ENCODE measurements at places on chromosomes 2 and 18.

DNA sequence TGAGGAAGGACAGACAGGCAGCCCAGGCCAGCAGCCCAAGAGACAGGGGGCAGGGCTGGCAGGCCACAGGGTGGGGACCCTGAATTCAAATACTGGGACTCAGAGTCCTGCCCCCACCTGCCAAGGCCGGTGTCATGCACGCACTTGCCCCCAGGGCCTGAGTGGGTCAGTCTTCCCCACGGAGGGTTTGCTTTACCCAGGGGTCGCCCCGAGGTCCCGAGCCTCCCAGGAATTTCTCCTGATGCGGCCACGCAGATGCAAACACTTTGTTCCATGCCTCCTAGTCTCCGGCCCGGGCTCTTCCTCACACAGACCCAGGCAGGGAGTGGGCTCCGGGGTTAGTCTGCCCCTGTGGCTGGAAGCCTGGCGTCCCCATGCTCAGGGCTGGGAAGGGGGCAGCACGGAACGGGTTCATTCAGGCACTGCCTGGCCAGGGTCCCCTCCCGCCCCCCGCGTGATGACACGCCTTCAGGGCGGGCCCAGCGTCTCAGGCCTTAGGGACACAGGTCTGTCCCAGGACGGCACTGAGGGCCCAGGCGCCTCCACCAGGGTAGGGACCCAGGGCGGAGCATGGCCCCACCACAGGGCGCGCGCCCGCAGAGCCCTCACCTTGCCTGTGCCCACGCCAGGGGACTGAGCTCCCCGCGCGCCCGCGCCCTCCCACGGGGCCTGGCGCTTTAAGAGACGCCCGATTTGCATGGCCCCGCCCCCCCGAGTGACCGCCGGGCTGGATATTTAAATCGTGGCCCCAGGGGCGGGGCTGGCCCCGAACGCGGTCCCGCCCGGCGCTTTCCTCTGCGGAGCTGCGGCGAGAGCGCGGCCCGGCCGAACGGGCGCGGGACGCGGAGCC is at the start of gene SNED1:
TSS of gene SNED1 (plus strand) at position 763 of the 850 bp plus-strand sequence. CDS start 220 bp downstream, outside the sequence.
- DNase-seq, result peak; percentile 58

DNA sequence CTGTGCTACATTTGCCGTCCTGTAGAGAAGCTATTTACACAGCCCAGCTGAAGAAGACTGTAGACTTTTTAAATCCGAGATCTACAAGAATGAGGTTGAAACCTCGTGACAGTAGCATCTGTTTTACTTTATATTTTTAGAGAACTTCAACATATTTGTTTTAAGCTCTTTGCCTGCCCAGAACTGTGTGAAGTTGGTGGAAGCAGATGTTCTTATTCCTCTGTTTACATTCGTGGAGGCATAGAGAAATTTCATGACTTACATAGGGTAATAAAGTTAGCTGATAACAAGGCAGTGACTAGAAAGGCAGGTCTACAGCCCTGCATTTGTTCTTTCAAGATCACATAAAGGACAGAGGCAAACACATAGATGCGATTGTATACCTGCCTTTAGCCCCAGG is 47.0 kb upstream of the MAP3K20 start:
- DNase-seq, result peak; percentile 70

DNA sequence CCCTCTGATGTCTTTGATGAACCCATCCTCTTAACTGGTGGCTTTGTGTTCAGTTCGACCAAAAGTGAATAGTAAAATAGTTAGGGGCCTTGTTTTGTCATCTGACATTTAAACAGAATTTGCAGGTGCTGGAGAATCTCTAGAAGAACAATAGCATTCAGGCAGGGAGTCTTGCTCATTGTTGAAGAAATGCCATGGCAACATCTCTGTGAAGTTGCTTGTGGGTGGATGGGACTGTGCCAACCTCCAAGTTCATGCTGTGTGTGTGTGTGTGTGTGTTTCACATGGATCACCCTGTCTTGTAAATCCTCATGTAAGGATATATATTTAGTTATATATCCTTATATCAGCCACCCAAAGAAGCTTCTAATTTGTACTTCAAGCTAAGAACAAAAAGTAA is 66.7 kb downstream of the SKA1 start:
- no peak for DNase-seq

DNA sequence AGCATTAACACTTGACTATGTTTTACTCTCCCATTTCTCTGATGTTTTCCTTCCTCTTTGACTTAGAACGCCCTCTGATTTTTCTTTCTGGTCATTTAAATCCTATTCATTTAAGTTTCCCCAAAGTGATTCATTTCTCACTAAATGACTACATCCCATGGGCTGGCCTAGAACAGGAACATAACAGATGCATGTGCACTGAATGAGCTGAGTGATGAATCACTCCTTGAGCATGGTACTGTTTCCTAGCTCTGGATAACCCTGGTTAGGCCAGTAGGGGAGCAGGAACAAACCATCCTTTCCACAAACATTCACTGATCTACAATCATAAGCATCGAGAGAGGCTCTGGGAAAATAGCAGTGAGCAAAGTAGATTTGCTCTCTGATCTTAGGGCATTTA is 221.9 kb upstream of the SETBP1 start:
- DNase-seq, result peak; percentile 83

GRCh38 chr2:229733611-229734245 is 19.4 kb upstream of the DNER start:
- no peak for DNase-seq

DNA sequence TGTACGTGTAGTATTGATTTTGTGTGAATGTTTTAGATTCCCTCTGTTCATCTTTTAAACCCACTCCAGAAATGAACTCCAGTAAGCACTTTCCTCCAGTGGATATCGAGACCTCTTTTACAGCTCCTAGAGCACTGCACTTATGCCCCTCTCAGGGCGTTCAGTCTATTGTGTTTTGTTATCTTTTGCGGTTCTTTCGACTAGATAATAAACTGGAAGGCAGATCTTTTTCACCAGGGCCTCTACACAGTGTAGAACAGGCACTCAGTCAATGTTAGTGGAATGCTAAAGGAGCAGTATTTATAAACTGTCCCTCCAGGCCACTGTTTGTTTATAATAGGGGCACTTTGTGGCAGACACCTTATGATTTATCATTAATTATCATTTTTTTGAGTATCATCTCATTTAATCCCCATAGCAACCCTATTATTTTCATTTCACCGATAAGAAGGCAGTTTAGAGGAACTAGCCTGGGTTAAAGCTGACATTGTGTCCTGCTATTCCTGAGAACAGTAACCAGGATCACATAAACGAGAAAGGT is 742 bp upstream of the SOS1 start:
- DNase-seq, result no peak

DNA sequence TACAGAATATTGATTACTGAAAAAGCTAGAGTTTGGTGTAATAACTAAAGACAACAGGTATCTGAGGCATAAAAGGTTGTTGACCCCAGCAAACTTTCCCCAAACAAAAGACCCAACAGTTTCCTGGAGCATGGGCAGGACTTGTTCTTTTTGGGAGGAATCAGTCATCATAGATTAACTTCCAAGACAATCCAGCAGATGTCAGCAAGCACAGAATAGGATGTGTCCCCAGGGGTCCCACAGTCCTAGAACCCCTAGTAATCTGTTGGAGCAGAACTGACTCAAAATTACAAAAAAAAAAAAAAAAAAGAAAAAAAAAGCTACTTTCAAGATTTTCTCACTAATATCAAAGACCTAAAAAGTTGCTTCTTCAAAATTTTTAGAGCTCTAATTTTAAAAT is 564.7 kb upstream of the SLC39A10 start:
- no peak for DNase-seq

DNA sequence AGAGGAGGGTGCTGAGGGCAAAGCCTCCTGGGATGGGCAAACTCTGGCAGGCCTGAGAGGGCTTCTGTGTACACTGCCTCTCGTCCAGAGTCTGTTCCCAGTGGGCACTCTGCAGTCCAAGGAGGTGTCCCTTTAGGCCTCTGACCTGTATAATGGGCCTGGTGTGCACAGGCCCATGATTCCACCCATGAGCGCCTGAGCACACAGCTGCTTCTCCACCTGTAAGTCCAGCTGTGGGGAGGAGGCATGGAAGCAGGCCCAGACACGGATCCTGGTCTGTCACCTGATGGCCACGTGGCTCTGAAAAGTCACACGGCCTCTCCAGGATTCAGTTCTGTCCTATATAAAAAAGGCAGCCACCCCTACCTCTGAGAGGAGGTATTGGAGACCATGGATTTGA is 57.0 kb downstream of the PARD6G start:
- no peak for DNase-seq
